Stimulated activated CD8-positive, alpha-beta memory T cell treated with anti-CD3 and anti-CD28 coated beads, Interleukin-4, amount 100 ng/mL, for 1 hour (primary cell): ENCODE measurements at places on chromosomes 12 and 14.

GRCh38 chr12:92551853-92552397, 150.9 kb upstream of the PLEKHG7 start:
- no peak for DNase-seq

DNA sequence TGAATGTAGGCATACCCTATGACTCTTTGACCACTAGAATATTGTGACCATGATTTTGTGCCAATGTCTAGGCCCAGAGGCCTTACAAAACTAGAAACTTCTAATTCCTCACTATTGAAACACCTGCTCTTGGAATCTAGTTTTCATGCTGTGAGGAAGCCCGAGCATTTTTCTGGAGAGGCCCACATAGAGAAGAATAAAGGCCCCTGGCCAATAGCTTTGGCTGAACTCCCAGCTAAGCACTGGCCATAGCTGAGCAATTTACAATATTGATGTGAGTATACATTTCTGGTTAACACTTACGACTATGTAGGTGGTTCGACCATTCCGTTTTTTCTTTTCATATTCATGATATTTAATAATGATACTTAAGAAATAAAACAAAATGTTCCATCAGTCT, 190.3 kb downstream of the KCNH5 start:
- no peak for DNase-seq

DNA sequence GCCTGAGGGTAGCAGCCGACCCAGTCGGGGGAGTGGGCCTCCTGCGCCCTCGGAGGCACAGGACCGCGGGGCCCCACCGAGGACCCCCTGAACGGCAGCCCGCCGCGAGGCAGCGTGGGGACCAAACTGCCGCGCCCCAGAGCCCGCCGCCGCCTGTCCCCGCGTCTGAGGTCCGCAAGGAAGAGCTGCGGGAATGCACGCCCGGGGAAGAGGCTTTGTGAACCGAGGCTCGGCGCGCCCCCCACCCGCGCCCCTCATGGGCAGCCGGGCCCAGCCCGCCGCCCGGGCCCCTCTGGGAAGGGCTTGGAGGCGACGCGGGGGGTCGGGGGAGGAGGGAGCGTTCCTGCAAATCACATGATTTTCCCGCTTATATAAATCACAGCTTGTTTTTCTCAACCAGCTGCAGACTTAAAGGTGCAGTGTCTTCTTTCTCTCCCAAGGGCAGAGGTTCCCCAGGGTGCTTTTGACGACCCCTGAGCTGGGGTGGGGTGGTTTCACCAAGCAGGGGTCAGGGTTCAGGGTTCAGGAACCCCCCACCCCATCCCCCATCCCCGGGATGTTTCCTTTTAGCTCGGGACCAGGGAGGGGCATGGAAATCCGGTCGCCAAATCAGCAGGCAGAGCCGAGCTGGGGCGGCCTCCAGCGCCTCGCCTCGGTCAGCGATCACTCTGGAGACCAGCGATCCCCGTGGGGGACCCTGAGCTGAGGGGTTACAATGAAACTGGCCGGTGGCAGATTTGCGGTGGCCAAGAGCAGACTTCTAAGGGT, 44.7 kb upstream of the ATP23 start:
- no peak for DNase-seq

DNA sequence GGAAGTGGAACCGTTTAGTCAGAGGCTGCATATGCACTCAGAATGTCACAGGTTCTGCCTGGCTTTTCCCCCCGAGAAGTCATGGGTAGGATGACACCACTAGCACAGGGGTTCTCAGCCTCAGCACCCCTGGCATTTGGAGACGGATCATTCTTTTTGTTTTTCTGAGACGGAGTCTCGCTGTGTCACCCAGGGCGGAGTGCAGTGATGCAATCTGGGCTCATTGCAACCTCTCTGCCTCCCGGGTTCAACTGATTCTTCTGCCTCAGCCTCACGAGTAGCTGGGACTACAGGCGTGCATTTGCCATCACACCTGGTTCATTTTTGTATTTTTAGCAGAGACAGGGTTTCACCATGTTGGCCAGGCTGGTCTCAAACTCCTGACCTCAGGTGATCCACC, 28.1 kb downstream of the BCL7A start:
- no peak for DNase-seq

GRCh38 chr14:102822311-102822863, 45.1 kb downstream of the TRAF3 start:
- DNase-seq: no peak

DNA sequence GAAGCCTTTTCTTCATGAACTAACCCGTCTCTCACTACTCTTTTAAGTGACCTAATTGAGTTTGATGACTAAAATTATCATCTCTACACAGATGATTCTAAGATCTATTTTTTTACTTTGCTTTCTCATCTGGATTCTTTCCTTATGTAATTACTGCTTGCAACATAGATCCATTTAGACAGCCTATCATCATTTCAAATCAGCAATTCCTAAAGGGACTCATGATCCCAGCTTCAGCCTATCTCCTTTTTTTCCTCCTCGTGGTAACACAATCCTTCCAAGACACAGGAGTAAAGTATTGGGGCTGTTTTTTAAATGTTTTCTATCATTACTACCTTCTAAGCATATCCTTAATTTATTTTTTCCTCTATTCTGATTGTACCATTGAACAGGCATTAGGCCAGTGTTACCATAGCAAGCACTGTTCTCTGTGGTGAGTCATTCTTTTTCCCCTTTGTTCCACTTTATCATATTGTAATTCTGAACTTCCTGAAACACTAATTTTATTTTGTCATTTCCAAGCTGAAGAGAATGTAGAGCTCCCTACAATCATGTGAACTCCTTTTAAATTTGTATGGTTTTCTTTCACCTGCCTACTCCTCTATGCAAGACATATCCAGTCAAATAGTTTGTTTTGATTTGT, 190.4 kb upstream of the FAR2 start:
- DNase-seq: no peak

DNA sequence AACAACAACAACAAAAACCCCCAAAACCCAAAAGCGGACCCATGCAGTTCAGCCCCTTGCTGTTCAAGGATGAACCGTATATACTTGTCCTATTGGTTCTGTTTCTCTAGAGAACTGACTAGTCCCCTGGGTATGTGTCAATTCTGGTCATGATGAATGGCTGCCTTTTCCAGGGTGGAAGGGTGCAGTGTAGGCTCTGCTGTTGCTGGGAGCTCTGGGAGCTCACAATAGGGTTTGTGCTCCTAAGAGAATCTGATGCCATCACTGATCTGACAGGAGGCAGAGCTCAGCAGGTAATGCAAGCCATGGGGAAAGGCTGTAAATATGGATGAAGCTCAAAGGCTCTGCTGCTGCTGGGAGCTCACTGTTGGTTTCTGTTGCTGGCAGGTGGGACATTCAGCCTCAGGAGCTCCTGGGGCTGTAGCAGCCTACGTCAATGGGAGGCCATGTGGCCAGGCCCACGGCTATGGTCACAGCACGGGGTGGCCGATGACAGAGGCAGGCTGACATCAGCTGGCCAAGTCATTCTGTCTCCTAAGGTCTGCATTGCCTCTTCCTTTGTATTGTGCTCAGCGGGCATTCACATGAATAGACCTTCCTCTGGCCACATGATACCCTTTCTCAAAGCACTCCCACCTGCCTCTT, 37.9 kb downstream of the DLK1 start:
- DNase-seq: no peak

GRCh38 chr12:122150127-122150681, 23.8 kb downstream of the IL31 start:
- no peak for DNase-seq

- no peak for DNase-seq
Observed at GRCh38 chr12:2687726-2688125, 107.0 kb upstream of the FKBP4 start.
